NCI-H1930 (cell line): ENCODE measurements at places on chromosomes 7 and 10.

GRCh38 chr10:103574097-103575061 lies 80.9 kb downstream of the NEURL1 start:
- no peak for DNase-seq

DNA sequence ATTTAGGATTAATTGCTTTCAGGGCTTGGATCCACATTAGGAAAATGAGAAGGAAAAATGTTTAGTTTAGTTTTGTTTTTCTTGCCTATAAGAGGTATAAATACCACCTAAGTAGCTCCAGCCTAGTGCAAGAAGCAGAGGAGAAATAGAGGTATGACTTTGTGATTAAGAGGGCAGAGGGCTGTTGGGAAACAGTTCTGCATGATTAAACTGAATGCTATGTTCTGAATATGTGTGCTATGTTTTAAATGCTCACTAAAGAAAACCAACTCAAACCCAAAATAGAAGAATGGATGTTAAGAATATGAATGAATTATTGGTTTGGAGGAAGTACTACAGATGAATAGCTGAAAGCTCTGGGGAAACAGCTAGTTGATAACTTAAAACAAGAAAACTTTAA lies 7.6 kb downstream of the CALCR start:
- DNase-seq, result no peak

GRCh38 chr10:121648493-121648892 lies 50.2 kb upstream of the FGFR2 start:
- no peak for DNase-seq

DNA sequence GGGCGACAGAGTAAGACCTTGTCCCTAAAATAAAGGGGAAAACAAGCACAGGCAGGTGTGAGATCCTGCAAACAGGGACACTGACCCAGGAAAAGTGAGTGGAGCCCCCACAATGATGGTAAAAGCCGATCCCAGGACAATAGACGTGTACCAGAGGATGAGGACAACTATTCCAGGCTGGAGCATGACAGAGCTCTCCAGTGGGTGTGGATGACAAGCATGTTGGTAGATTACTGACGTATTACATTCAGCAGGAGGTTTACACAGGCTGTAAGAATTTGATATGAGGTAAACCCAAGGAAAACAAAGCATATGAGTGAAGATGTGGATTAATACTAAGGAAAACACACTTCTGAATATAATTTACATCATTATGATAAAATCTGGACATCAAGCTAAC lies 27.8 kb upstream of the SMURF1 start:
- no peak for DNase-seq

- no peak for DNase-seq
These were observed 5.4 kb upstream of the CYREN start for GRCh38 chr7:135175931-135176330.

- DNase-seq, result no peak
These were observed 95.7 kb downstream of the PLXNA4 start for GRCh38 chr7:132480534-132480933.

DNA sequence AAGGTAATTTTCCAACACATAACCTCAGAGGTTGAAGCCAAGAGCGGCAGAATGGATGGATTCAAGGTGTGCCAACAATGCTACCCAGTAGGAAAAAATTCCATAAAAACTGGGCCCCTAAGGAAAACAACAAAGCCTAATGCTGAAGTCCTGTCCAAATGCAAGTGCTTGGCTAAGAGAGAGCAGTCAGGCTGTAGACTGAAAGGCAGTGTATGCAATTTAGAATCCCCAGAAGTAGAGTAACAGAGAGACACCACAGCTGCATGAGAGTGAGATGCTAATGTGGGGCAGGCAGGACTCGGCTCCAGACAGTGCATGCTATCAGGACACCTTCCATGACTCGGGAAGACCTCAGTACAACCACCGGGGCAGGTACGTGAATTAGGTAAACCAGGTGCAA lies 124.5 kb downstream of the ZFAND4 start:
- no peak for DNase-seq

- DNase-seq, result no peak
These were observed 334.0 kb downstream of the WDR37 start for GRCh38 chr10:1390200-1390599.

GRCh38 chr7:33909755-33910154 lies 4.4 kb downstream of the BMPER start:
- DNase-seq, result no peak

GRCh38 chr7:107345898-107346297 lies 124.0 kb upstream of the GPR22 start:
- no peak for DNase-seq

DNA sequence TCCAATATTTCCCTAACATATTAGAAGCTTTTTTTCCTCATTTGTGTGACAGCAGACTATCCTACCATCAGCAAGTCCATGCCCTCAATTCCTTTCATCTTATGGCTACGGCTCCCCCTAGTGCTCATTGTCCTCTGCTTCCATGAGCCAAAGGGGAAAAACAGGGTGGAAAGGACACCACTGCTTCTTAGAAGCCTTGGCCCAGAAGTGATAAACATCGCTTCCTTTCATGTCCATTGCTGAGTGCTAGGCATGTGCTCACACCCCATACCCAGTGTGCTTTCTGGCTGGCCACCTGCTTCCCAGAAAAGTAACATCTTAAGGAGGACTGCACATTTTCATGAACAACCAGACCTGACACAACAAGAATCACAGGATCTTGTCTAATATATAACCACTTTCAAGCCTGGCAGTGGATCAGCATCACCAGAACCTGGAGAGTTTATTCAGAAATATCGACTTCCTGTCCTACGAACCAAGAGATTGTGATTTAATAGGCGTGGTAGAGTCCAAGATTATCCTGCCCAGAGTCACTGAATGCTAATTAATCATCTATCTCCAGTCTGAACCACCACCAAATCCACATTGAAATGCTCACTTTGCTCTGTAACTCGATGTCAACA lies 650.5 kb upstream of the SORCS1 start:
- peak; percentile 16 for DNase-seq

GRCh38 chr10:127977357-127978009 lies 70.6 kb downstream of the PTPRE start:
- no peak for DNase-seq

DNA sequence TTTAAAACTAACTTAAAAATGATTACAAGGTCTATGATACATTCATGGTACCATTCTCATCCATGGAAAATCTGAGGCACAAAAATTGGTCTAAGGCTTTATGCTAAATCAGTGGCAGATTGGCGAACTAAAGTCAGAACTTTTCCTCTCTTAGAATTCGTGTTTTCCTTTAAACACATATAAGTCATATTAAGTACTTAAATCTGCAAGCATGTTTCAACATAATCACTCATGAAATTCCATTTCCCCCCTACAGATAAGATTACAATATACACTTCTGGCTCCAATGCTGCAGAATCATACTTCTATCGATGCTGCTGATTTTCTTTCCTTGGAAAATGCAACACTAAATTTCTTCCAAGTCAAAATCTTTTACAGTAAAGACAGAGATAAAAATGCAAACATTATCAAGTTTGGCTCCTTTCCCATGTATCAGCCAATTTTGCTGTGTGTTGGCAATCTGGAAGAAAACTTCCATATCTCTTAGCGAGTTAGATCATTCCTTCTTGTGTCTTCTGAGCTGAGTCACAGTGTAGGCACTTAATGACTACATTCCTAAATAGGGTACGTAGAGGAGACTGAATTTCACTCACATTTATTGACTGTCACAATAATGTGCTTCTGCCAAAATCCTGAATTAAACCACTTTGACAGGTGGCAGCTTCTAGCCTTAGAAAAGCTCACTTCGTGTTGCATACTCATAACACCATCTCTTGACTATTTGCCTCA lies 76.4 kb upstream of the LRRC17 start:
- DNase-seq, result no peak

GRCh38 chr10:29081951-29082685 lies 206.8 kb upstream of the LYZL1 start:
- no peak for DNase-seq

DNA sequence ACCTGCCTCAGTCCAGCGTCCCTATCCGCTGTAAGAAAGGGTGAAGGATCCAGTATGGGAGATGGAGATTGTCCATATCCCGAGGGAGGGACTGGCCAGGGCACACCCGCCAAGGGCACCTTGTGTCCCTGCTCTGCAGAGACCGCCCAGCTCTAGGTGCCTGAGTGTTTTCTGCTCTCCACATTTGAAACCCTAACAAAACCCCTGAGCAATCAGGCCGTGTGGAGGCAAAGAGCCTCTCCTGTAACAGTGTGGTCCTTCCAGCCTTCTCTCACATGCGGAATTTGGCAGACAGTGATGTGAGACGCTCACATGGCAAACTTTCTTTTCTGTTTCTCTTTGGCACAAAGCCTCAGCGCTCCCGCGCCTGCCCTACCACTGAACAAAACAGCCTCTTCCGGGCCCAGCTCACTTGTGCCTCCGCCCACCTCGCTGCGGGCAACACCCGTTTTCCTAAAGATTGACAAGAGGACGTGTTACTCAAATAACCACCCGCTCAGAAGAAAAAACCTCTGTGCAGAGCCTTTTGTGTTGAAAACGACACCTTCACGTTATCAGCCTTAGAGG lies 514.8 kb downstream of the DNAJB6 start:
- no peak for DNase-seq

GRCh38 chr7:105635197-105635596 lies 53.9 kb upstream of the EFCAB10 start:
- no peak for DNase-seq

DNA sequence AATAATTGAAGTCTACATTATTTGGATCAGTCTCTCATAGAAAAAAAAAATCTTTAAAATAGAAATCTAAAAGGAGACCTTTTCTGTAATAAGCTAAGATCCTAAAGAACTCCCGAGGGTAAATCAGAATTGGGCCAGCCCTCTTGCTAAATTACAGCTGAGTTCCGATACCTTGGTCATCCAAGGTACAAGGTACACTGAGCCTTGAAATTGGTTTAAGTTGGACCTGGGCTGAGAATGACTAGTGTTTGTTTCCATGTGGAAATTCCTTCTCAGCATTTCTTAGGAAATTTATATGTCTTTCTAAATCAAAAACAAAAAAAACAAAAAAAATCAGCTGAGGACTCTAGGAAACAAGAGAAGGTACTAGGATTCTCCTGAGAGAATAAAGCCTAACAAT lies 64.9 kb downstream of the DNMBP start:
- DNase-seq, result no peak

GRCh38 chr10:269440-270074 lies 134.3 kb downstream of the ZMYND11 start:
- no peak for DNase-seq

- no peak for DNase-seq
These were observed 230.8 kb downstream of the CXCL12 start for GRCh38 chr10:44153918-44154670.

DNA sequence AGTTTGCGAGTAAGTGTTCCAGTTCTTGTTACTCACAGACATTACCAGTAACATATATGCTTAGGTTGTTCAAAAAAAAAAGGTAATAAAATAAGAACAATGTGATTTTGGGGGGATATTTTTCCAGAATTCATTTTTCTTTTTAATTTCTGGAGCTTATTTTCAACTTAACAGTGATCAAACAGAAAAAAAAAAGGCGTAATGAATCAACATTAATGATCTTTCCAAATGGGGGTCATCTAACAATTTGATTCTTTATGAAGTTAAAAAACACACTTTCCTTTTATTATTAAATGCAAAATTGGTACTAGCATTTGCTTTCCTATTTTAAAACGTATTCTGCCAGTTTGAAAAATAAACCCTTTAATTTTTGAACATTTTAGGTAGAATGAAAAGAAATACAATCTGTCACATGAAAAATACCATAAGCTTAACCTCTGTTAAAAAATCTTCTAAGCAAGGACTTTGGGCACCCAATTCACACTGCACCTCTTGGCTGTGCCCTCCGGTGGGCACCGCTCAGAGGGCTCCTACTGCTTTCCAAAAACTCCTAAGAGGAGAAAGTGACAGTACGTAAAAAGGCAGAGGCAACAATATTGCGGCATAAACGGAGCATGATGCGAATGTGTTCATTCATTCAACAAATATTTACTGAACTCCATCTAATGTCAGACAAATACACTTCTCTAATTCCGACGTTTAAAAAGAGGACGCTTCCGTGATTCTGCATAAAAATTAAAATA lies 32.6 kb downstream of the CNPY1 start:
- no peak for DNase-seq

- no peak for DNase-seq
These were observed 23.3 kb downstream of the SLC13A4 start for GRCh38 chr7:135704698-135705097.
